Adrenal gland (tissue), 19 donors: ENCODE measurements at places on chromosomes 4 and X. TPM values are rescaled to one million over a fixed set of nuclear protein-coding genes. Genes with fewer than 3 reads are reported as not detected.

The UVSSA gene
- 2.9 TPM for polyA plus RNA-seq

The MAGEB10 gene
- polyA plus RNA-seq, result not detected

The DKK2 gene
- 0.86 TPM for polyA plus RNA-seq

The NHSL2 gene
- 7.6 TPM for polyA plus RNA-seq

The P2RY10 gene
- polyA plus RNA-seq, result 0.42 TPM
